ENCODE measurements at places on chromosomes 7 and 10.

DNA sequence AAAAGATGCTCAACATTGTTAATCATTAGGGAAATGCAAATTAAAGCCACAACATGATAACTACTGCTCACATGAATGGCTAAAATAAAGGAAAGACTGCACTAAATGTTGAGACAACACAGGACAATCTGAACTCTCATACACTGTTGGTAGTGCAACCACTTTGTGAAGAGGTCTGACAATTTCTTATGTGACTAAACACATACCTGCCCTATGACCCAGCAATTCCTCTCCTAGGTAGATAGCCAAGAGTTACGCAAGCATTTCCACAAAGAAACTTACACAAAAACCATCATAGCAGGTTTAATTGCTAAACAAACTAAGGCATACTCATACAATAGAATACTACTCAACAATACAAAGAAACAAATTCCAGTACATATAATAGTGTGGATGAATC is 41.8 kb upstream of the HERPUD2 start:
- no peak for DNase-seq

GRCh38 chr7:112167147-112167546 is 39.1 kb downstream of the DOCK4 start:
- DNase-seq = no peak

DNA sequence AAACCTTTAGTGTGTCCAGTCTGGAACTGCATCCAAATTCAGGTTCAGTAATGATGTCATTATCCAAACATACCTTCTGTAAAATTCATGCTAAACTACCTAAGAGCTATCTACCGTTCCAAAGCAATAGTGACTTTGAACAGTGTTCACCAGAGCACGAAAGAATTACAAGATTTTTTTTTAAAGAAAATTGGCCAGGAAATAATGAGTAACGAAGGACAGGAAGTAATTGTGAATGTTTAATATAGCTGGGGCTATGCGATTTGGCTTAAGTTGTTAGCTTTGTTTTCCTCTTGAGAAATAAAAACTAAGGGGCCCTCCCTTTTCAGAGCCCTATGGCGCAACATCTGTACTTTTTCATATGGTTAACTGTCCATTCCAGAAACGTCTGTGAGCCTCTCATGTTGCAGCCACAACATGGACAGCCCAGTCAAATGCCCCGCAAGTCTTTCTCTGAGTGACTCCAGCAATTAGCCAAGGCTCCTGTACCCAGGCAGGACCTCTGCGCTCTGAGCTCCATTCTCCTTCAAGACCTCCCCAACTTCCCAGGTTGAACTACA is 694 bp upstream of the FAS start:
- DNase-seq = peak; percentile 63

GRCh38 chr10:15237351-15237750 is 68.9 kb upstream of the NMT2 start:
- peak; percentile 74 for DNase-seq

DNA sequence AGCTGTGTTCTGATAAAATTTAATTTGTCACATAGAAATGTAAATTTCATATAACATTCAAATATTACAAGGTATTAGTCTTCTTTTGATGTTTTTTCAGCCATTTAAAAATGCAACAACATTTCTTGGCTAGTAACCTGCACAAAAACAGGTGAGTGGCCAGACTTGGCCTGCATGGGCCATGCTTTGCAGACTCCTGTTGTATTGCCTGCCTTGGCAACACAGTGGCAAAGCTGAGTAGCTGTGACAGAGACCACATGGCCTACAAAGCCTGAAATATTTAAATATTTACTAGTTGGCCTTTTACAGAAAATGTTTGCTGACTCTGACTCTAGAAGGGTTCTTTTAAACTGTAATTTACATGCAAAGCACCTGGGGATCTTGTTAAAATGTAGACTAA is 13.5 kb upstream of the TBX20 start:
- no peak for DNase-seq

DNA sequence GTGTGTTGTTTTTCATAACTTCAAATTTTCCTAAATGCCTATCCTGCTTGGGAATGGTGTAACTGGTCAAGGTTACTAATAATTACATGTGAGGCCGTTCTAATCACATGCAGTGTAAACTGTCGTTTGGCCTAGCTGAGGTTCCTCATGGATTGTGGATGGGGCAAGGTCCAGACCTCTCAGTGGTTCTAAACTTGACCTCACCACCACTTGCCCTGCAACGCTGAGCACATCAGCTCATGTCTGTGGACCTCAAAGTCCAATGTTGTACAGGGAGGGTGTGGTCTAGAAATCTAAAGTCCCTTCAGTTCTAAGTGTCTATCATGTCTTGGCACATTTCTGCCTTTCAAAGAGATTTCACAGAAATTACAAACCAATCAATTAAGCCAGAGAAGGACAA is 15.6 kb downstream of the RBP3 start:
- no peak for DNase-seq

DNA sequence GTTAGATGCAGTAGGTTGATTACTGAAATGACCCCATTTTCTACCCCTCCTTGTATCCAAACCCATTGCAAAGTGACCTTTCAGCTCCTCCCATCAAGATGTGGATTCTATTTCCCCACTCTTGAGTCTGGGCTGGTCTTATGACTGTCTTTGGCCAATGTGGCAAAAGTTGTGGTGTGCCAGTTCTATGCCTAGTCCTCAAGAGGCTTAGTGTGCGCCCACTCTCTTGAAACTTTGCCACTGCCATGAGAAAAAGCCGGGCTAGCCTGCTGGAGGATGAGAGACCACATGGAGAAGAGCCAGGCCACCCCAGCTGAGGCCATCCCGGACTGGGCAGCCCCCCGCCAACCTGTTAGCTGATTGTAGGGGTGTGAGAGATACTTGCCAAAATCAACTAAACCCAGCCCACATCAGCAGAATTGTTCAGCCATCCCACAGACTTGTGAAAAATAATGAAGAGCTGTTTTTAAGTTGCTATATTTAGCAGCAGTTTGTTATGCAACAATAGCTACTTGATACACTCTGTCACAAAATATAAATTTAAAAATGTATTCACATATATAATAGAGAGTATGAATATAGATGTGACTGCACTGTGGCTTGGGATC is 131.0 kb upstream of the PALS2 start:
- DNase-seq = no peak

GRCh38 chr7:1862560-1862959 is 192.5 kb downstream of the ELFN1 start:
- DNase-seq = no peak

DNA sequence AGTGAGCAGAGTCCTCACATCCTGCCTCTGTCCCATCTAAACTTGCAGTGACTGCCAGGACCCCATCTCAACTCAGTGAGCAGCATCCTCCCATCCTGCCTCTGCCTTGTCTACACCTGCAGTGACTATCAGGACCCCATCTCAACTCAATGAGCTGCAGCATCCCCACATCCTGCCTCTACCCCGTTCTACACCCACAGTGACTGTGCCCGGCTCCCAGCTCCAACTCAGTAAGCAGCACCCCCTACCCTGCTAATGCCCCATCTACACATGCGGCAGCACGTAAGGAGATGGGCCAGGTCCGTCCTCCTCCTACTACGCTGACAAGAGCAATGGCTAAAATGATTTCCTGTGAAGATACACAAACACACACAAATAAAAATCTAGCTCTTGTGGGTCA is 65.5 kb downstream of the TNS3 start:
- DNase-seq = peak; percentile 2

DNA sequence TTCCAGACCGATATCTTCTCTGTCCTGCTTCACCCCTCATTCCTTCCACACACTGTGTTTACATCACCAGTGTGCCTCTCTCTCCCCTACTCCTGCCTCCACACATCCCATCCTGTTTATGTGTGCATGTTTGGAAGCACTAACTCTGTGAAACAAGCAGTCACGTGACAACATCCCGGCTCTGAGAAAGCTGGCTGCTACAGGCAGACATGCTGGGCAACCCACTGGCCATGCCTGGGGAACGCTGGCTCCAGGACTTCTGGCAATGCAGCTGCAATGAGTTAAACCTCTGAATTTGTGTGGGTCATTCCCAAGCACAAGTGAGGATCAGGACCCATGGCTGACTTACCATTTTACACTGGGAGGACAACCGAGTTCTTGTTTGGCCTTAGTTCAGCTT is 74.0 kb downstream of the WNT2 start:
- DNase-seq = no peak

DNA sequence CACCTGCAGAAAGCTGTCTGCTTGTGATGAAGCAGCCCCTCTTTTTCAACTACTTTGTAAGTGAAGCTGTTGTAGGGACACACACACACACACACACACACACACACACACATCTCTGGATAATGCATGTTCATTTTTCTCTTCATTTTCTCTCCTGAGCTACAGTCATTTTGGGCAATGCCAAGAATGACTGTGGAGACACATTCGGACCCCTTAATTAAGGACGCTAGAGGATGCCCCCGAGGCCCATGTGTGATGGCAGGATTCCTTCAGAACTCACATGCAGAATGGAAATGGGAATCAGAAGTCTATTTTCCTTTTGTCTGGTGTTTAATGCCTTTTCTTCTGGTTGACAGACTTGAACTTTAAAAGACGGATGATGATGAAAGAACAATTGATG is 56.6 kb downstream of the CLRN3 start:
- no peak for DNase-seq

- DNase-seq = no peak
Measured at GRCh38 chr7:5197811-5198210, 7.8 kb downstream of the WIPI2 start.

DNA sequence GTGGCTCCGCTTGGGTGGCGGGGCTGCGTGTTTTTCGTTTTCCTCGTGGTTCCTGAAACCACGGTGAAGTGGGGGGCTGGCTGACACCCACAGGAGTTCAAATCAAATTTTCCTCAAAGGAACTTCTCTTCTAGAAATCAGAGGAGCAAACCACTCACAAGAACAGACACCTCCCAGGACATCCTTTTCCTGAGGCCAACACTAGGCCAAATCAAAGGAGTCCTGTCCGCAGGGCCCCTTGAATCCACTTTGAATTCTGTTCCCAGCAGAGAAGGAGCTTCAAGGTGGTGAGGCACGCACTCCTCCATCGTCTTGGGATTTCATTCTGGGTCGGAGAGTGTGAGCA is 29.9 kb upstream of the ZNF273 start:
- DNase-seq = no peak

- DNase-seq = no peak
Measured at GRCh38 chr10:104925232-104925851, 284.3 kb downstream of the SORCS3 start.

GRCh38 chr10:3623746-3624145 is 161.3 kb downstream of the KLF6 start:
- peak; percentile 43 for DNase-seq

DNA sequence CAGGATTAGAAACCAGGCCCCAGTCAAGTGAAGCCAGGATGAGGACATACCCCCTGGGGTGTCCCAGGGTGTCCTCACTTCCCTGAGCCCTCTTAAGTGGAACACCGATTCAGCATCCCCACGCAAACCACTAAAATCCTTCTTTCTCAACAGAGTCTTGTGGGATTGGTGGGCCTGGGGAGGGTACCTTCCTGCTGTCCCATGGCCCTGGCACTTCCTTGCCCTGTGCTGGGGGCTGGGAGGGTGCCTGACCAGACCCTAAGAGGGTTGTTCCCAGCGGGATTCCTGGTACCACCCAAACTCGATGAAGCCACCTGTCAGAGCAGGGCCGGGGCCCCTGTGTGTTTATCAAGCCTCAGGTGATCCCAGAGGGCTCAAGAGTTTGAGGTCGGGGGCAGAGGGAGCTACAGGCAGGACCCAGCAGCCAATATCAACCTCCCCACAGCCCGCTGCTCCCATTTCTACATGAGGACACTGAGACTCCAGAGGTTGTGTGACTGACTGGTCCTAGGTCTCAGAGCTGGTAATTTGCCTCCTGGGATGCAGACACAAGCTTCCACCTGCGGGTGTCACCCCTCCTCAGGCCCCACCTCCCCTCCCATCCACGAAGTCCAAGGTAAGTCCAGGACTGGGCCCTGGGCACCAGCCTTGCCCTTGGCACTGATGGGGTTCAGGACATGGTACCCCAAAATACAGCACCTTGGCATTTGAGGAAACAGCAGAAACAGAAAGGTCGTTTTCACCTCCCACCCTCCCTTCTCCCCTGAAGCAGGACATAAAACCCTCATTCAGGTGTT is 31.4 kb downstream of the OAT start:
- no peak for DNase-seq

GRCh38 chr7:91717681-91718470 is 162.6 kb downstream of the MTERF1 start:
- DNase-seq = no peak

DNA sequence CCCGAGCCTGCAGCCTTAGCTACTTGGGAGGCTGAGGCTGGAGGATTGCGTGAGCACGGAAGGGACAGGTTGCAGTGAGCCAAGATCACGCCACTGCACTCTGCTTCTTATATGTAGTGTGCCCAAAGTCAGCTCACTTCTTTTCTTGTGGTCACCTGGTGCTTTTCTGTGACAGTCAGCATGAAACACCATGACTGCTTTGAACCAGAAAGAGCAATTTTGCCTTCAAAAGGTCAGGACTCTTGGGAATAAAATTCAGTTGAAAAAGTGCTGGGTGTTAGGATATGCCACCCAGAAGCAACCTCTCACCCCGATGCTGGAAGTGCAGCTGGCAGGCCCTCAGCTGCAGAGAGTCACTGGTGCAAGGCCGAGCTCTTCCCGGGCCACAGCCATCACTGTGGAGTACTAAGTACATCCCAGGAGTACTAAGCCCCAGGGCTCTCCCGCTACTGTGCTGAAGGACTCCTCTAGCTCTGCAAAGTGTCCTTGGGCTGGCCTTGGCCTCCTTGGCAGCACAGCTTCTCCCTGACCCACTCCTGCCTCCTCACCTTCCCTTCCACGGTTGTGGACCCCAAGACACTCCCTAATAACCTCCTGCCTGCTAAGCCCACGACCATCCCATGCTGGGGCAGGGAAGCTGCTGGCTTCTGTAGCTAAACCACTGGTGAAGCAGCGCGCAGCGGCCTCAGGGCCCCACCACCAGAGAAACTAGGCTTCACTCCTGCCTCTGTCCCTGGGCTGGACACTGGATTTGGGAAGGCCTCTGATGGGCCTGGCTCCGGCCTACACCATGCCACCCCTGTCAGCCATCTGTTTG is 17.6 kb upstream of the GDI2 start:
- no peak for DNase-seq

DNA sequence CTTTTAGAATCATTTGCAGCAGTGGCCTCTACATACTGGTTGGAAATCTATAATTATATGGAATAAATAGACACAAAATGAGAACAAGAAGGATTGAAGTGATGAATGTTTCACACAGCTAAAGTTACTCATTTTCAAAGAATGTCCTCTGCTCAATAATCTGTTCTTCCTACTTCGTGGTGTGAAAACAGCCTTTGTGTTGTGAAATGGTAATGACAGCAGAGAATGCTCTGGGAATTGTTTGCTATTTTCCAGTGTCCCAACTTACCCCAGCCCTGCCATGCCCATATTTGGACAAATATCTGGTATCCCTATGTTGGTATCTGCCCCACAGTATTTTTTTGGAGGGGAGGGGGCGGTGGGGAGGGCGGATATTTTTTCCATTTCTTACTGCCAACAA is 130.4 kb downstream of the GLI3 start:
- DNase-seq = no peak

GRCh38 chr7:100472854-100473499 is 6.0 kb downstream of the TSC22D4 start:
- no peak for DNase-seq

- DNase-seq = no peak
Measured at GRCh38 chr10:127349737-127350136, 153.3 kb upstream of the INSYN2A start.

- DNase-seq = peak; percentile 43
Measured at GRCh38 chr7:29879609-29880008, 73.3 kb downstream of the WIPF3 start.
